ENCODE measurements at places on chromosomes 7 and 10. TPM values are rescaled to one million over a fixed set of nuclear protein-coding genes. Genes with fewer than 3 reads are reported as not detected.

GRCh38 chr10:93458821-93459257, 23.3 kb downstream of the MYOF start:
- DNase-seq, result no peak
- H3K4me3 ChIP-seq, result no peak overlapping the region
- no peaks in the 10 kb centered on the region for H3K4me1 ChIP-seq

The CDC14C gene
- total RNA-seq, result not detected

DNA sequence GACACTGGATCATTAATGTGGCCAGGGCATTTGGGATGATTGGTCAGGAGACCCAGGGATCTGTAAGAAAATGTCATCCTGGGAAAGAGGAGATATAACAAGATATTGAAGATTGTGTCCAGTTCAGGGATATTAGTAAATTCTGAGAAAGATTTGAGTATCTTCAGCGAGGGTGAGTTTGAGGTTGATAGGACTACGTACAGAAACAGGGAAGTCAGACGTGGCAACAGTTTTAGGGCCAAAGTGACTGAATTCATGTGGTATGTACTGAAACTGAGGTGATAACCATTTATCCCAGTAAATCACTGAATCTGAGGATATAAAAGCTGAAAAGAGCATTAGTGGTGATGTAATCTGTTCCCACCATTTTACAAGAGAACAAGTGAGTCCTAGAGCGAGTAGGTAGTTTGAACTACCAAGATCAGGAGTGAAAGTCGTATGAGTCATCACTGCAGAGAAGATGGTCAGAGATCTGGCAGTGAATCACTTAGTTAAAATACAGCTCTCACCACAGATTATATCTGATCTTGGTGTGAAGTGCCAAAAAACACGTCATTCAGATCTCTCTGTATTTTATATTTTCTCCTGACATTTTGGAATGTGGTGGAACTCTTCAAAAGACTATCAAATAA, 220.5 kb downstream of the CDK14 start:
- no peak overlapping the region for H3K27ac ChIP-seq
- H3K4me3 ChIP-seq, result no peak overlapping the region
- no peaks in the 10 kb centered on the region for H3K4me1 ChIP-seq
- H3K27me3 ChIP-seq, result no peaks in the 10 kb centered on the region

The OR6B1 gene
- not detected for total RNA-seq

The NFE2L3 gene
- 43.5 TPM for total RNA-seq

GRCh38 chr10:88500656-88501055, 82.5 kb downstream of the RNLS start:
- no peak overlapping the region for H3K4me3 ChIP-seq
- no peaks in the 10 kb centered on the region for H3K4me1 ChIP-seq
- no peaks in the 10 kb centered on the region for H3K27me3 ChIP-seq
- DNase-seq, result no peak

The SFTPD gene
- total RNA-seq, result not detected

GRCh38 chr10:43980313-43980712, 331.6 kb upstream of the ZNF32 start:
- no peaks in the 10 kb centered on the region for H3K4me1 ChIP-seq
- no peak overlapping the region for H3K27ac ChIP-seq
- H3K4me3 ChIP-seq, result no peak overlapping the region
- no peaks in the 10 kb centered on the region for H3K27me3 ChIP-seq
- no peaks in the 10 kb centered on the region for H3K36me3 ChIP-seq

- peaks cover 21% of the 10 kb centered on the region for H3K27me3 ChIP-seq
- H3K4me3 ChIP-seq, result no peak overlapping the region
- no peaks in the 10 kb centered on the region for H3K36me3 ChIP-seq
- H3K27ac ChIP-seq, result no peak overlapping the region
These were observed 1.9 kb downstream of the AUTS2 start for GRCh38 chr7:69599955-69600709.

- no peaks in the 10 kb centered on the region for H3K4me1 ChIP-seq
- H3K4me3 ChIP-seq, result no peak overlapping the region
- H3K36me3 ChIP-seq, result no peaks in the 10 kb centered on the region
- H3K27ac ChIP-seq, result no peak overlapping the region
- no peak for DNase-seq
These were observed 9.8 kb downstream of the UCMA start for GRCh38 chr10:13224210-13224995.

The DIP2C gene
- total RNA-seq, result 0.55 TPM

- H3K4me3 ChIP-seq, result peak overlapping the region; percentile 66
- peak overlapping the region; percentile 82 for H3K27ac ChIP-seq
- H3K27me3 ChIP-seq, result no peaks in the 10 kb centered on the region
- H3K36me3 ChIP-seq, result no peaks in the 10 kb centered on the region
- DNase-seq, result no peak
- peaks cover 9% of the 10 kb centered on the region for H3K4me1 ChIP-seq
These were observed 33.3 kb upstream of the EBLN1 start for GRCh38 chr10:22250897-22251660.

DNA sequence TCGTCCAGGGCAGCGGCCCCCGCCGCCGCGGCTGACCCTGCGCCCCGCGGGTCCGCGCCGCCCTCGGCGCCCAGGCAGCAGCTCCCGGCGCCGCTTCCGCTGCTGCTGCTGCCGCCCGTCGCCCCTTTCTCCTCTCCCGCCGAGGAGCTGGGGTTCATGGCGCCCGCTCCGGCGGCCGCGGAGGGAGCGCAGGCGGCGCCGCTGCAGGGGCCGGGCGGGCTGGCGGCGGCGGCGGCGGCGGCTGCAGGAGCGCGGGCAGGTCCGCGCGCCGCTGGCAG, 286 bp downstream of the DGKI start:
- H3K36me3 ChIP-seq, result no peaks in the 10 kb centered on the region
- H3K4me3 ChIP-seq, result no peak overlapping the region
- H3K4me1 ChIP-seq, result no peaks in the 10 kb centered on the region
- peaks cover 19% of the 10 kb centered on the region for H3K27me3 ChIP-seq
- no peak for DNase-seq

The ABCC2 gene
- 1.1 TPM for total RNA-seq

- no peak overlapping the region for H3K4me3 ChIP-seq
- no peaks in the 10 kb centered on the region for H3K36me3 ChIP-seq
- H3K4me1 ChIP-seq, result no peaks in the 10 kb centered on the region
- no peak for DNase-seq
These were observed 215.1 kb upstream of the SORCS1 start for GRCh38 chr10:107379601-107380000.

GRCh38 chr7:55507743-55508142, 64.6 kb downstream of the VOPP1 start:
- no peak overlapping the region for H3K27ac ChIP-seq
- H3K27me3 ChIP-seq, result no peaks in the 10 kb centered on the region
- no peak for DNase-seq

DNA sequence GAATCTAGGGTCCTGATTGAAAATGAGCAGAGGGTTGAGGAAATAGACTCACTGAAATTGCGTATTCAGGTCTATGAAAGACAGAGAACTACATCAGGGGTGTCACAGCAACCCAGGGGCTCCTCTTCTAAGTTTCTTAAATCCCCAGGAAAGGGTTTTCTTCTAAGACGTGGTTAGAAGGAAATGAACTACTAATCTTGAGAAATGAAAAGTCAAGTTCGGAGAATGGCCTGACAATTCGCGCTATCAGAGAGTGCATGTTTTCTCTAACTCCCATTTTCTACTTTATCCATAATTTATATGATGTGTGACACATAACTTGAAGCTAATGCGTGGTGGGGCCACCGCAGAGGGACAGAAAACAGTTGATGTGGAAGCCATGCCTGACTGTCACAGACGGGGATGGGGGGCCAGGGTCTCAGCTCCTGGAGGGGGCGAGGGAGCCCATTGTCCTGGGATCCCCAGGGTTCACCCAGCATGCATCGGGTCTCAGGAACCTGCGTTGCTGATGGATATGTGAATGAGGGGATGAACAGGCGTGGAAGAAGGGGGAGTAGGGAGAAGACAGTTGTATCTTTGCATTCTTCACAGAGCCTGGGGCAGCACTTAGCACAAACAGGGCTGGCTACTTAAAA, 86.3 kb downstream of the PTPRE start:
- no peaks in the 10 kb centered on the region for H3K27me3 ChIP-seq
- no peak overlapping the region for H3K4me3 ChIP-seq
- H3K36me3 ChIP-seq, result no peaks in the 10 kb centered on the region

GRCh38 chr10:90984898-90985297, 64.0 kb upstream of the ANKRD1 start:
- DNase-seq, result no peak
- H3K27me3 ChIP-seq, result no peaks in the 10 kb centered on the region

DNA sequence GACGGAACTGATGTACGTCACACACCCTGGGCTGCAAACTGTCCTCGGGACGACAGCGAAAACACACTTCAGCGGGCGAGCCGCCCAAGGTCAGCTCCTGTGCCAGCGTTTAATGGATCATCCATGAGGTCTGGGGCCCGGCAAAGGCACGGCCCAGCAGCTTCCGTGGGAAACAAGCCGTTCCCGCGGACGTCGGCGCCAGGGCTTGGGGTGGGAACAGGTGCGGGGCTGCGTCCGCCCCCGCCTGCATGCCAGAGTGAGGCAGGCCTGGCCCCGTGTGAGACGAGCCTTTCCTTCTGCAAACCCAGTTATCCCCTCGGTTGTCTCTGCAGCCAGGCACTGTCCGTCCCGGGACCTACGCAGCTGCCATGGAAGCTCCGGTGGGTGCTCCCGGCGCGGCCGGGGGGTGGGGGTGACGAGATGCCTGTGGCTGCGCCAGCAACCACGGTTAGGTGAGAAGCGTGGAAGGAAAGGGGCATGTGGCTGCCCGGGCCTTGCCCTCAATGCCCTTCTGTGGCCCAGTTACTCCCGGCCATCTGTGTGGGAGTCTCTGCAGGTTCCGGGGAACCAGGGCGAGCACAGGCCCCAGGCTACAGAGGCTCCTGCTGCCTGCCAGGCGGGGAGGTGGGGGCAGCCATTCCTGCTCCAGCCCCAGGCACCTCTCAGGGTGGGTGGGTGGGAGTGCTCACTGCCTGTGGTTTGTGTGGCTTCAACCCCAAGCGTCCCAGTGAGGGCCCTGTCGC, 42.2 kb upstream of the PDGFA start:
- DNase-seq, result no peak
- no peaks in the 10 kb centered on the region for H3K4me1 ChIP-seq
- H3K27me3 ChIP-seq, result no peaks in the 10 kb centered on the region
- no peaks in the 10 kb centered on the region for H3K36me3 ChIP-seq

The CYP2C18 gene
- 0.13 TPM for total RNA-seq

DNA sequence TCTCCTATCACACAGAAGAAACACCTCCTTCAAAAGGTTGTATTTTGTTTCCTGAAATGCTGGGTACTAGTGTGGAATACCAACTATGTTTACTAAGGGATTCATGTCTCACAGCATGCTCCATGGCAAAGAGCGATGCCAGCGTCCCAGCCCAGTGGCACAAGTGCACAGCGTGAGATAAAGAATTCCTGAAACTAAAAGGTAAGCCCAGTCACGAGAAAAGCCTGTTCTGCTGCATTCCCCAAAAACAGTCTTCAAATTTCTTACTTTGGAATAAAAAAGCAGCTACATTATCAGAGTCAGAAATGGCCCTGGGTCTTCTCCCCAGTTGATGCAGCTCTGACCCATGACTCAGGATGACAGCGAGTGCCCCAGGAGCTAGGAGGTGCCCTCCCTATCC, 53.1 kb upstream of the DDC start:
- no peaks in the 10 kb centered on the region for H3K4me1 ChIP-seq
- DNase-seq, result no peak
- no peak overlapping the region for H3K4me3 ChIP-seq
- no peaks in the 10 kb centered on the region for H3K27me3 ChIP-seq
- no peaks in the 10 kb centered on the region for H3K36me3 ChIP-seq

All from CD8-positive, alpha-beta memory T cell (primary cell).